ENCODE measurements at places on chromosomes 7 and 10. TPM values are rescaled to one million over a fixed set of nuclear protein-coding genes. Genes with fewer than 3 reads are reported as not detected.

RSPH10B2 gene
- 0.09 TPM for total RNA-seq

P4HA1 gene
- total RNA-seq, result 267 TPM

CYP26A1 gene
- total RNA-seq, result not detected

NHLRC2 gene
- 46.7 TPM for total RNA-seq

FZD8 gene
- total RNA-seq, result 3.0 TPM

TLL2 gene
- 1.0 TPM for total RNA-seq

SOSTDC1 gene
- total RNA-seq, result not detected

FXYD4 gene
- total RNA-seq, result not detected
